Mammary microvascular endothelial cell (primary cell): ENCODE measurements at places on chromosomes 1 and 21. TPM values are rescaled to one million over a fixed set of nuclear protein-coding genes. Genes with fewer than 3 reads are reported as not detected.

Gene VTCN1
- not detected in 2 replicates for total RNA-seq

Gene FMOD
- 0.84 and 0.87 TPM in 2 replicates for total RNA-seq

Gene CROCC
- total RNA-seq: 21.4 and 27.6 TPM in 2 replicates

Gene C1orf50
- 1.6 and 7.9 TPM in 2 replicates for total RNA-seq

Gene BRDT
- total RNA-seq: not detected in 2 replicates

Gene PPM1J
- total RNA-seq: 1.00 and 1.8 TPM in 2 replicates

Gene RAVER2
- 16.3 and 17.1 TPM in 2 replicates for total RNA-seq

Gene CD2
- not detected in 2 replicates for total RNA-seq

Gene KRTAP19-1
- not detected in 2 replicates for total RNA-seq

Gene KCNN3
- total RNA-seq: 0.40 and 0.64 TPM in 2 replicates

Gene TSPAN1
- 2.0 and 2.5 TPM in 2 replicates for total RNA-seq

Gene DIO1
- not detected in 2 replicates for total RNA-seq

Gene OR6K3
- total RNA-seq: not detected in 2 replicates

Gene HCRTR1
- 0.13 and 0.30 TPM in 2 replicates for total RNA-seq

Gene BGLAP
- not detected in 2 replicates for total RNA-seq

Gene OR10K2
- not detected in 2 replicates for total RNA-seq
